Activated T-helper 2 cell treated with anti-CD3 and anti-CD28 coated beads, Interferon-gamma antibody, Interleukin-2, Interleukin-4, amounts not matched to agents 10 μg/mL and 5 μg/mL and 100 μg/mL, durations not matched to agents 14 hours and 24 hours and 36 hours (primary cell): ENCODE measurements at places on chromosomes 11 and 22.

GRCh38 chr11:111557425-111558111 lies 17.0 kb downstream of the LAYN start:
- H3K27me3 ChIP-seq = peaks cover 13% of the 10 kb centered on the region
- H3K27ac ChIP-seq = no peak overlapping the region
- H3K4me3 ChIP-seq = no peak overlapping the region
- no peaks in the 10 kb centered on the region for H3K4me1 ChIP-seq
- peaks cover 9% of the 10 kb centered on the region for H3K36me3 ChIP-seq
- no peak for DNase-seq

DNA sequence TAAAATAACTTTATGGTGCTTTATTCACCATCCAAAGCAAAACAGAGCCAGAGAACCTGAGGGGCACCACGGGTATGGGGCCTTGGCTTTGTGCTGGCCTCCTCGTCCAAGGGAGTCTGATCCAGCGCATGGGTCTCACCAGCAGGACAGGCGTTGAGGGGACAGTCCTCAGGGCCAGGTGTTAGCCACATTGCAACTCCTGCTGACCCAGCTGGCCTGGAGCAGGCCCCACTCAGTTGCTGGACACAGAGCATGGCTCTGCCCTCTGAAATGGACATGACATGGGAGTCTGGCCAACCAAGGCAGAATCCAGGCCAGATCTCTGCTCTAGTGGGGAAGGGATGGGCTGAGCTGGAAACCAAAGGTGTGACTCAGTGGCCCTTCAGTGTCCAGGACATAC lies 116.2 kb downstream of the RRAS2 start:
- no peaks in the 10 kb centered on the region for H3K36me3 ChIP-seq
- peaks cover 28% of the 10 kb centered on the region for H3K27me3 ChIP-seq
- no peak for DNase-seq
- no peak overlapping the region for H3K27ac ChIP-seq

- H3K27ac ChIP-seq = no peak overlapping the region
- H3K4me1 ChIP-seq = peaks cover 13% of the 10 kb centered on the region
- H3K36me3 ChIP-seq = peaks cover 51% of the 10 kb centered on the region
- H3K4me3 ChIP-seq = no peak overlapping the region
- H3K27me3 ChIP-seq = no peaks in the 10 kb centered on the region
Measured at GRCh38 chr11:66219846-66220565, 48.4 kb upstream of the RAB1B start.

DNA sequence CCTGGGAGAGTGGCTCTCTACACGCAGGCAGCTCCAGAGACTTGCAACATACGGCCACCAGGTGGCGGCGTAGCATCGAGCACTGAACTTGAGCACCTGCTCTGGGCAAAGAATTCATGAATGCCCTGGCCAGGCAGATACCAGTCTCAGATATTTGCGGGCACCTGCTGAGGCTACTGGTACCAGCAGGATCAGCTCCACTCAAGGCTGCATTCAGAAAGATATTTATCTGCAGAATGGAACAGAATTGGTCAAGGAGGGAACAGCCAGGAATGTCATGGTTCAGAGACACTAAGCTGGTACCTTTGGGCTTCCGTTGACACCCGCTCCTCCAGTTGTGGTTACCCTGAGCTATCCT lies 10.8 kb upstream of the CCDC86 start:
- peaks cover 42% of the 10 kb centered on the region for H3K4me1 ChIP-seq
- H3K4me3 ChIP-seq = no peak overlapping the region
- no peaks in the 10 kb centered on the region for H3K36me3 ChIP-seq
- H3K27ac ChIP-seq = no peak overlapping the region
- DNase-seq = peak; percentile 69

DNA sequence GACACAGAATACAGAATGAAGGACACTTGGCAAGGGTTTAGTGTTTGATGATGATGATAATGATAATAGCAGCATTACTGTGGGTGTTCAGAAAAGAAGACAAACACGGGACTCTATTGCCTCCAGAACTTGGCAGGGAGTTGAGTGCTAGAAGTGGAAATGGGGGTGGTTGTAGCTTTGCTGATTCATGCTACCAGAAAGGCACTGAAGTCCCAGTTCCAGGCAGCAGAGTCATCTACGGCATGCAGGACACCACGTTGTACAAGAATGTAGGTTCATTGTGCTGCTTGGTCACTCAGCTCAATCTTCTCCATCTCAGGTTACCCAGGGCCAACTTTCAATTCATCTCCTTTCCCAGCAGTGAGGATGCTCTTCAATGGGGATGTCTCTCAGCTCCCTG lies 115.7 kb downstream of the NTM start:
- H3K4me3 ChIP-seq = no peak overlapping the region
- no peaks in the 10 kb centered on the region for H3K36me3 ChIP-seq
- no peaks in the 10 kb centered on the region for H3K4me1 ChIP-seq
- DNase-seq = no peak
- H3K27ac ChIP-seq = no peak overlapping the region
- H3K27me3 ChIP-seq = no peaks in the 10 kb centered on the region

- H3K27ac ChIP-seq = no peak overlapping the region
- H3K4me3 ChIP-seq = no peak overlapping the region
- H3K27me3 ChIP-seq = no peaks in the 10 kb centered on the region
Measured at GRCh38 chr11:107054391-107054790, 36.1 kb upstream of the GUCY1A2 start.

DNA sequence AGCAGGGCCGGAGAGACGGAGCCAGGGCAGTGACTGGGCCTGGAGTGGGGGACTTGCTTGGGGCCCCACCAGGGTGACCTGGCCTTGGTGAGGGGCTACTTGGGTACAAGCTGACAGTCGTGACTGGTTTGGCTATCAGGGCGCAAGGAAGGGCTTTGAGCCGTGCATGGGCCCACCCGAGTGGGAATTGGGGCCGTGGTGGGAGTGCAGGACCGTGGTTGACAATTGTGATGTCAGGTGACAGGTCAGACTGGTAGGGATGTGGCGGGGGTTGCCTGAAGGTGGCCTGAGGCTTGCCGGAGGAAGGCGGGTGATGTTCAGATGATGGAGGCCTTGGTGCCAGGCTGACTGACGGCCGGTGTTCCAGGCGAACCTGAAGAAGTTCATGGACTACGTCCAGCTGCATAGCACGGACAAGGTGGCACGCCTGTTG lies 5.6 kb downstream of the SHANK3 start:
- H3K27me3 ChIP-seq = peaks cover 18% of the 10 kb centered on the region
- no peak overlapping the region for H3K27ac ChIP-seq
- no peaks in the 10 kb centered on the region for H3K36me3 ChIP-seq
- no peak overlapping the region for H3K4me3 ChIP-seq
- no peaks in the 10 kb centered on the region for H3K4me1 ChIP-seq

DNA sequence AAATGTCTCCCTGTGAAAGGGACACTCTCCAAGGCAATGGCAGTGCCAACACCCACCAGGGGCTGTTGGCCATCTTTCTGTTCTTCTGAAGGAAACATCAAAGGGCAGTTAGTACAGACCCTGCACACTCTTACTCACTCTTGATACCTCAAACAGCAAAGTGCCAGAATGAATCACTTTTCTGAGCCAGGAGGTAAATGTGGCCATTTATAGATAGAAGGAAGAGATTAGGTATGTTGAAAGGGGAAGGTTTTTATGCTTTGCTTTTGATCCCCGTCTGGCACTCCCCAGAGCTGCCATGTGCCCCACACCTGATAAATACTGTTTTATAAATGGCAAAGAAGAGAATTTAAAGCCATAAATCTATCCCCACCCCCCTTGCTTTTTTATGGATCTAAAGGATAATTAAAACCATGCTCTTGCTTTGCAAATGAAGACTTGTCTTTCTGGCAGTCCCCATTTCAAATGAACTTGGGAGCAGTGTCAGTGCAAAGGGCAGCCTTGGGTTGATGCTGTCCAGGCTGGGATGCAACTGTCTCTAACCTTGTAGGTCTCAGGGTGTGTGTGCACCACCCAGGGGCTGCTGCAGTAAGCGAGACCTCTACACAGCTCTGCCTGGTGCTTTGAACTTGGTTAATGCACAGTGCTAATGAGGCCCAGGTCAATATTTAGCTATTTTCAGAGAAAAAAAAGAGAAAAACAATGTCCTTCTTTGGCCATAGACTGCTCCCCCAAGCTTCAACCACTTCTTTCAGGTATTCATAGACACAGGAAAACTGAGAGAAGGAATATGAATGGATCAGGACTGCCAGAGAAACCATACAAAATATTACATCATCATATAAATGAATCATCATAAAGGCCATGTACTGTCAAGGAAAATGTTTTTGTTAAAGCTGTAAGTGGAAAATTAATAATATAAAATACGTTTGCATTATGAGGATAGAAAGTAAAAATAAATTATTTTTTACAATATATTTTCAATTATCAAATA lies 207.5 kb downstream of the ETS1 start:
- H3K4me1 ChIP-seq = peaks cover 41% of the 10 kb centered on the region
- peaks cover 32% of the 10 kb centered on the region for H3K36me3 ChIP-seq
- DNase-seq = peak; percentile 24
- H3K4me3 ChIP-seq = no peak overlapping the region
- H3K27me3 ChIP-seq = no peaks in the 10 kb centered on the region

DNA sequence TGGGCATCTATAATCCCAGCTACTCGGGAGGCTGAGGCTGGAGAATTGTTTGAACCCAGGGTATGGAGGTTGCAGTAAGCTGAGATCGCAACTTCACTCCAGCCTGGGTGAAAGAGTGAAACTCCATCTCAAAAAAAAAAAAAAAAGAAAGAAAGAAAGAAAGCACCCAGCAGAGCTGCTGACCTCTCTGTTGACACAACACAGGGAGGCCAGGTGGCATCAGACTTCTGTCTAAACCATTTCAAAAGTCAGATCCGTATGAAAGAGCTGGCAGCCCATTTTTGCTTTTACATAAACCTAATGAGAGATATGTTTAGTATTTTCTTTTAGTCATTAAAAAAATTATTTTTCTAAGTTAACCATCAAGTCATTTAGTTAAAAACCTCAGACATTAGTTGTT lies 64.4 kb upstream of the RRM1 start:
- H3K27ac ChIP-seq = no peak overlapping the region
- no peaks in the 10 kb centered on the region for H3K4me1 ChIP-seq
- no peak for DNase-seq
- no peak overlapping the region for H3K4me3 ChIP-seq
- peaks cover 58% of the 10 kb centered on the region for H3K36me3 ChIP-seq

DNA sequence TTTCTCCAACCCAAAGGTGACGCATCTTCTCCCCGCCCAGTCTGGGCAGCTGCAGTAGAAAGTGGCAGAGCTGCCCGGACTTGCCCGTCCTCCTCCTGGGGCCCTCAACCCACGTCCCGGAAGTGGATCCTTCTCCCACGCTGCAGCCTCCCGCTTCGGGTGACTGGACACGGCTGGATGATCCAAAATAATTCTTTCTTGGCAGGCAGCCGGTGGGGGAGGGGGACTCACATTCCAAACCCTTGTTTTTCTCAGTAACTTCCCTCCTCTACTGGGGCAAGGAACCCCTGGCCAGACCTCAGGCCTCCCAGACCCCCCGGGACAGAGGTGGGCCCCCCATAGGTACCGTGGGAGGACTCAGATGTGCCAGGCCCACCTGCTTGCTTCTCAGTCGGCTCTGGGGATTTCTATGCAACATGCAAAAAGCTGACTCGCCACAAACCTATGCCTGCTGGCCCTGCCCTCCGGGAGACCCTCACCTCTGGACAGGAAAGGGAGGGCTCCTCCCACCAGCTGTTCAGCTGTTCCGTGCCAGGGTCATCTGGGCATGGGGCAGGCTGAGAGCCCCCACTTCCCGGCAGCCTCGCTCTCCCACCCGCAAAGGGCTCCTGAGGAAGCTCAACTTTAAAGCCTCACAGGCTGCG lies 1.4 kb downstream of the PLXNB2 start:
- H3K27ac ChIP-seq = peak overlapping the region; percentile 65
- H3K4me3 ChIP-seq = peak overlapping the region; percentile 60
- no peaks in the 10 kb centered on the region for H3K36me3 ChIP-seq

- H3K4me1 ChIP-seq = no peaks in the 10 kb centered on the region
- no peak overlapping the region for H3K27ac ChIP-seq
- DNase-seq = no peak
- no peaks in the 10 kb centered on the region for H3K27me3 ChIP-seq
- no peak overlapping the region for H3K4me3 ChIP-seq
Measured at GRCh38 chr22:47775191-47775590, 1012.7 kb downstream of the TBC1D22A start.

GRCh38 chr11:471468-472145 lies 21.5 kb downstream of the PTDSS2 start:
- H3K4me1 ChIP-seq = no peaks in the 10 kb centered on the region
- peaks cover 5% of the 10 kb centered on the region for H3K36me3 ChIP-seq
- H3K27me3 ChIP-seq = no peaks in the 10 kb centered on the region
- no peak overlapping the region for H3K27ac ChIP-seq

- H3K27me3 ChIP-seq = no peaks in the 10 kb centered on the region
- no peaks in the 10 kb centered on the region for H3K4me1 ChIP-seq
- H3K36me3 ChIP-seq = no peaks in the 10 kb centered on the region
- no peak overlapping the region for H3K27ac ChIP-seq
- DNase-seq = no peak
Measured at GRCh38 chr11:5384335-5384734, 723 bp downstream of the OR51M1 start.

DNA sequence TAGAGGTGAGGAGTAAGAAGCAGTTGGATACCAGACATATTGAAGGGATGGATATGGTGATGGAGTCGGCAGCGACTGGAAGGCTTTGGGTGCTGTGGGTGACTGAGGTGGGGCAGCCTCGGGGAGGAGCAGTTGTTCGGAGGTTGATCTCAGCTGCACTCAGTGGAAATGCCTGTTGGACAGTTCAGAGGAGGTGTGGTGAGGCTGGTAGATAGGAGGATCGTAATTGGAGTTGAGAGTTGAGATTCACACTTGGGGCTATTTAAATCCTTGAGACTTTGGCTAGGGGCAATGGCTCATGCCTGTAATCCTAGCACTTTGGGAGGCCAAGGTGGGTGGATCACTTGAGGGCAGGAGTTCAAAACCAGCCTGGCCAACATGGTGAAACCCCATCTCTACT lies 6.9 kb downstream of the OTUB1 start:
- H3K36me3 ChIP-seq = peaks cover 71% of the 10 kb centered on the region
- DNase-seq = no peak
- no peak overlapping the region for H3K4me3 ChIP-seq
- H3K27ac ChIP-seq = no peak overlapping the region
- H3K27me3 ChIP-seq = no peaks in the 10 kb centered on the region
- H3K4me1 ChIP-seq = peaks cover 6% of the 10 kb centered on the region

DNA sequence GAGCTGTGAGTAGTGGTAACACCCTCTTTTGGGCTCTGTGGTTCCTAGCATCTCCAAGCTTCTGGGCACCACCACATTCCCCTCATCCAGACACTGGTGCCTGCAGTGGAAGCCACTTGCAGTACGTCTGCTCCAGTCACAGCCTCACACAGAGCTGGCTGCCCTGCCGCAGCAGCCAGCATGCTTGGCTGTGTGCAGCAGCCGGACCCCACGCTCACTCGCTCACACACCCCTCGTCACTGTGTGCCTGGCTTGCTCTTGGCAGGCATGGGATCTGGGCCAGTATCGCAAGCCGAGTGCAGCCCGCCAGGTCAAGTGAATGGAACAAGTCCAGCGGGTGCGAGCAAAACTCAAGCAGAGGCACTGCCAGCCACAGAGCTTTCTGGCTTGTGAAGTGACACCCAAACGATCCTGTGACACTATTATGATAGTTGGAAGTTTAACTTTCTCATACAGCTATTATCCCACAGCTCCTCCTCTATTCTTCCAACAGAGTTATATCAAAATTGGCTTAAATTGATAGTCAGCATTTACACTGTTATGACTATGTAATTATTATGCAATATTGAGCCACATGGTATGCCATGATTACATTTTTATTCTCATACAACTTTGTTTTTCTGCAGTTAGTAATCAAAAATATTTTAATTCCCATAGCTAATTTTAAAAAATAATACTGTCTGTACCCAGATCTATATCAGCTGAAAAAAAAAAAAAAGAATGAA lies 89.0 kb downstream of the CCDC73 start:
- no peaks in the 10 kb centered on the region for H3K36me3 ChIP-seq
- H3K4me3 ChIP-seq = no peak overlapping the region
- H3K4me1 ChIP-seq = no peaks in the 10 kb centered on the region
- no peak overlapping the region for H3K27ac ChIP-seq
- peaks cover 4% of the 10 kb centered on the region for H3K27me3 ChIP-seq
- DNase-seq = no peak

GRCh38 chr11:128448200-128448886 lies 139.0 kb downstream of the ETS1 start:
- peaks cover 15% of the 10 kb centered on the region for H3K36me3 ChIP-seq
- H3K27ac ChIP-seq = no peak overlapping the region
- H3K27me3 ChIP-seq = no peaks in the 10 kb centered on the region
